Stomach (tissue), 19 donors: ENCODE measurements at places on chromosomes 3 and 15. TPM values are rescaled to one million over a fixed set of nuclear protein-coding genes. Genes with fewer than 3 reads are reported as not detected.

- no peaks in the 10 kb centered on the region for H3K4me1 ChIP-seq
- no peak overlapping the region for H3K27ac ChIP-seq
- H3K36me3 ChIP-seq = no peaks in the 10 kb centered on the region
- H3K4me3 ChIP-seq = no peak overlapping the region
- no peak for DNase-seq
These were observed 62.3 kb upstream of the TNFAIP8L3 start for GRCh38 chr15:51156957-51157356.

DNA sequence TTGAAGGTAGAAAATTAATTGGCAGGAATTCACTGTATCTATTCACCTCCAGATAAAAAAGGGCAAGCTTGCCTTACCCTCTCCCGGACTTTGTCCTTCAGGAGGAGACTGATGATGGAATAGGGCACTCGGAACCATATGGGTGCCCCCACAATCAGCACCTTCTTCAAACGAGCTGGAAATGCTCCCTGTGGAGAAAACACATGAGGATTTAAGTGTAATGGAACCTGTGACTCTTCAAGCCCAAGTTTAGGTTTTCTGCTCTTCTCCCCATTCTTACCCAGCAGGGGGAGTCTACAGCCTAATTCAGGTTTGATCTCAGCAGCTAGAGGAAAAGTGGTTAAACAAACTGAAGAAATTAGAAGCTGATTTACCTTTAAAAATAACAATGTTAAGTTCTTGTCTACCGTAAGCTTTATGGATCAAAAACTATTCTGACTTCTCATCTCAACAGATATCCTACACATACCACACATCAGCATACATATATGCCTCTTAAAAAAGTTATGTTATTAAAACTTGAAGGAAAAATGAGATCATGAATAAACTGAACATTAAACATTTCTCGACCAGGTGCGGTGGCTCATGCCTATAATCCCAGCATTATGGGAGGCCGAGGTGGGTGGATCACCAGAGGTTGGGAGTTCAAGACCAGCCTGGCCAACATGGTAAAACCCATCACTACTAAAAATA, 57.5 kb upstream of the SIN3A start:
- H3K27me3 ChIP-seq = no peaks in the 10 kb centered on the region
- peaks cover 62% of the 10 kb centered on the region for H3K36me3 ChIP-seq
- H3K27ac ChIP-seq = no peak overlapping the region
- no peaks in the 10 kb centered on the region for H3K4me1 ChIP-seq
- no peak overlapping the region for H3K4me3 ChIP-seq

Gene GOLIM4
- 7.6 TPM for polyA plus RNA-seq

Gene ZDHHC23
- polyA plus RNA-seq = 1.7 TPM

Gene BCHE
- 0.37 TPM for polyA plus RNA-seq

Gene ARPIN
- polyA plus RNA-seq = 11.0 TPM

Gene CPNE4
- 0.25 TPM for polyA plus RNA-seq
